ENCODE measurements at places on chromosomes 6 and 20.

DNA sequence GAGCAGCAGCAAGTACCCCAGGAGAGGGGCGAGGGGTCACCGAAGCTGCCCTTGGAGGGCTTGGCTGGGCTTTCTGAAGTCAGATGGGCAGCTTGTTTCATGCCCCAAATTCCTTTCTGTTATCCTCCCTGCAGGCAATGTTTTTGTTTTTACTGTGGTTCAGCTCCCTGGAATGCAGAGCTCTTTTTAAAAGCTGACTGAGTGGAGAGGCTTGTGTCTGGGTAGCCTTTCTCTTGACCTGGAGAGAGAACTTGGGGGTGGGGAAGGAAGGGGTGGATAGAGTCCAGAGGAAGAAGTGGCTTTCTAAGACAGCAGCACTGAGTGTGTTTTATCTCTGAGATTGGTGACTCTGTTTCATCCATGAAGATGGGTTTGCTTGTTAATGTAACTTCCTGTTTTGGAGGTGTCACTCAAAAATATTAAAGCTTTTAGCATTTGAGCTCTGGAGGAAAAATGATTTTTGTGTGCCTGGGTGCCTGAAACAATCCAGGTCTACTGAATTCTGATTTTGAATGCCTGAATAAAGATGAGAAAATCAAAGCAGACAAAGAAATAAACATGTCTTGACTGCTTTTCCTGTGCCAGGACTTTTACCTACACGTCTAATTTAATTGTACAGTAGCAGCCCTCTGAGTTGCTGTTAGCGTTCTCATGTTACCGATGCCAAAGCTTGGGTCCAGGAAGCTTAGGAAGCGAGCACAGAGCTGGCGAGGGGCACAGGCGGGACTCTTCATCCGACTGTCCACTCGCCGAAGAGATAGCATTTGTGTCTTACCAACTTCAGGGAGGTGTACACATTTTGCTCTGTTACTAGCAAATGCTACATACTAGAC lies 78.2 kb upstream of the EEF1E1 start:
- no peak for DNase-seq

DNA sequence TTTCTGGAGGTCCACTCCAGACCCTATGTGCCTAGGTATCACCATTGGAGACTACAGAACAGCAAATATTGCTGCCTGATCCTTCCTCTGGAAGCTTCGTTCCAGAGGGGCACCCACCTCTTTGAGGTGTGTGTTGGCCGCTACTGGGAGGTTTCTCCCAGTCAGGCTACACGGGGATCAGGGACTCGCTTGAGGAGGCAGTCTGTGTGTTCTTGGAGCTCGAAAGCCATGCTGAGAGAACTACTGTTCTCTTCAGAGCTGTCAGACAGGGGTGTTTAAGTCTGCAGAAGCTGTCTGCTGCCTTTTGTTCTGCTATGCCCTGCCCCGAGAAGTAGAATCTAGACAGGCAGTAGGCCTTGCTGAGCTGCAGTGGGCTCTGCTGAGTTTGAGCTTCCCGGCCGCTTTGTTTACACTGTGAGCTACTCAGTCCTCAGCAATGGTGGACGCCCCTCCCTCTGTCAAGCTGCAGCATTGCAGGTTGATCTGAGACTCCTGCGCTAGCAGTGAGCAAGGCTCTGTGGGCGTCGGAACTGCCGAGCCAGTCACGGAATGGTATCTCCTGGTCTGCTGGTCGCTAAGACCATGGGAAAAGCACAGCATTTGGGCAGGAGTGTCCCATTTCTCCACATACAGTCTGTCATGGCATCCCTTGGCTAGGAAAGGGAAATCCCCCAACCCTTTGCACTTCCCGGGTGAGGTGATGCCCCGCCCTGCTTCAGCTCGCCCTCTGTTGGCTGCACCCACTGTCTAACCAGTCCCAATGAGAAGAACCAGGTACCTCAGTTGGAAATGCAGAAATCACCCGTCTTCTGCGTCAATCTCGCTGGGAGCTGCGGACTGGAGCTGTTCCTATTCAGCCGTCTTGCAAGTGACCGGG lies 32.5 kb upstream of the ASCC3 start:
- DNase-seq: no peak

GRCh38 chr6:15336900-15337560 lies 91.2 kb downstream of the JARID2 start:
- no peak for DNase-seq

GRCh38 chr6:161584621-161585340 lies 310.9 kb upstream of the AGPAT4 start:
- DNase-seq: no peak

- no peak for DNase-seq
These were observed 238.7 kb downstream of the UST start for GRCh38 chr6:148985499-148985898.

- DNase-seq: no peak
These were observed 331.8 kb upstream of the BTBD3 start for GRCh38 chr20:11585752-11586352.

DNA sequence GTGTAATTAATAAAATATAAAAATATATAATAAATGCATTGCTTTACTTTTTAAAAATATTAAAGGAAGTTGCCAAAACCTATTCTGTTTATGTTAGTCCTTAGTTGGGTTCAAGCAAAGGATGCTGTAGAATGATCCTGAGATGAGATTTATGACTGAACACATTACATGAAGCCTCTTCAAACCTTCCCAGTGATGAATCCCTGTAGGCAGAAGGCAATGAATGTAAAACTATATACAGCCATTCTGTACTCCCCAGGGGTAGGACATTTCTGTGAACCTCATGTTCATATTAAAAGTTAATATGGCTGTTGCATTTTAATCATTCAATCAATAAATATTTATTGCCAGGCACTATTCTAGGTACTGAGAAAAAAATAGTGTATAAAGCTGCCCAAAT lies 166.0 kb downstream of the RFPL4B start:
- DNase-seq: no peak

DNA sequence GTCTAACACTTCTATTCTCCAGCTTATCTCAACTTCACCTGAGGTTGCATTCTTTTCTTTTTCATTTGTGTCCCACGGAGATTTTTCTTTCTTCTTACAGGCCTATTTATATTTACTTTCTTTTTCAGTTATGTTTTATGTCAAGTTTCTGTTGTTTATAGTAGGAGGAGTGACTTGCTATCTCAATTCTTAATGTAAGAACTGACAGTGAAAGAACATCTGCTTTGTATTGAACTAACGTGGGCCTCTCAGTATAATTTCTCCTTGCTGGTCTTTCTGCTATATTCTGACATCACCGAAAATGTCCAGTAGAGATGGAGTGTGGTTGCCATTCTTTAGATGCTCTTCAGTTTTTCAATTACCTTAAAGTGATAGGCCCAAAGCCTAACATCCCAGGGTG lies 521.7 kb downstream of the EPM2A start:
- no peak for DNase-seq

DNA sequence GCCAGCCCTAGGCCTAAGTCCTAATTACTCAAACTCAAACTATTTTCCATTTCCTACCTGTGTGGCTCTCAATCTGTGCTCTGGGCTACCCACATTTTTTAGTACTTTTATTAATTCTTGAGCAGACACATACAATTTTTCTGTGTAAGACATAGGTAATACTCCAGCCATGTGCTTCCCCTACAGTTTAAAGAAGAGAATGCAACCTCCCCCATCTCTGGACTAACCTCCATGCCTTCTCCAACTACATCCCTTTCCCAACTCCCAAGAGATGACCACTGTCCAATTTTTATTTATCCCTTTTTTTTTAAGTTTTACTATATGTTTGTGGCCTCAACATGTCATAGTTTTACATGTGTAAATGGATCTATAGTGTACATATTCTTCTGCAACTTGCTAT lies 5.8 kb downstream of the HMGN4 start:
- DNase-seq: no peak

DNA sequence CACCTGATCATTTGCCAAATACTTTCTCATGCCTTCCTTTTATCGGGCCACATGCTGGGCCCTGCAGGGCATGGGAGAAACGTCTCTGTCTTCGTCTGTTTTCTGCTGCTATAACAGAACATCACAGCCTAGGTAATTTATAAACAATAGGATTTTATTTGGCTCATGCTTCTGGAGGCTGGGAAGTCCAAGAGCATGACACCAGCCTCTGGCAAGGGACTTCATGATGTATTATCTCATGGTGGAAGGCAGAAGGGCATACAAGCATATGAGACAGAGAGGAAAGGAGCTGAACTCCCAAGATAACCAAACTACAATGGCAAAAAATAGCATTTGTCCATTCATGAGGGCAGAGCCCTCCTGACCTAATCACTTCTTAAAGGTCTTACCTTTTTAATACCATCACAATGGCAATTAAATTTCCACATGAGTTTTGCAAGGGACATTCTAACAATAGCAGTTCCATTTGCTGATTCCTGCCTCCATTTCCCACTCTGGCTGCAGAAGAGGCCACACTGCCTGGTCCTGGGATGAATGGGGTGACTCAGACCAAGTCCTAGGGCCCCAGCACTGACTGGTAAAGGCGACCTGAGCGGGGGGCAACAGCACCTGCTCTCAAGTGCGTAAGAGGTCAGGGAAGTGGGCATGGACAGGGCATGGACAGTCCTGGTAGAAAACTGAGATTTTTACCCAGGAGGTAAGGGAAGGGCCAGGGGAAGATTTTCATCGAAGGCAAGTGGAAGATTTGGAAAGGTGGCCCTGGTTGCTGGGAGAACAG lies 5.1 kb upstream of the ZBP1 start:
- DNase-seq: no peak

GRCh38 chr6:135212935-135213334 lies 31.8 kb downstream of the MYB start:
- no peak for DNase-seq

GRCh38 chr6:162688751-162689345 lies 38.7 kb downstream of the PRKN start:
- no peak for DNase-seq

GRCh38 chr6:141265756-141266623 lies 866.7 kb upstream of the GJE1 start:
- no peak for DNase-seq

- DNase-seq: no peak
These were observed 386.8 kb downstream of the HDGFL1 start for GRCh38 chr6:22956029-22956681.

DNA sequence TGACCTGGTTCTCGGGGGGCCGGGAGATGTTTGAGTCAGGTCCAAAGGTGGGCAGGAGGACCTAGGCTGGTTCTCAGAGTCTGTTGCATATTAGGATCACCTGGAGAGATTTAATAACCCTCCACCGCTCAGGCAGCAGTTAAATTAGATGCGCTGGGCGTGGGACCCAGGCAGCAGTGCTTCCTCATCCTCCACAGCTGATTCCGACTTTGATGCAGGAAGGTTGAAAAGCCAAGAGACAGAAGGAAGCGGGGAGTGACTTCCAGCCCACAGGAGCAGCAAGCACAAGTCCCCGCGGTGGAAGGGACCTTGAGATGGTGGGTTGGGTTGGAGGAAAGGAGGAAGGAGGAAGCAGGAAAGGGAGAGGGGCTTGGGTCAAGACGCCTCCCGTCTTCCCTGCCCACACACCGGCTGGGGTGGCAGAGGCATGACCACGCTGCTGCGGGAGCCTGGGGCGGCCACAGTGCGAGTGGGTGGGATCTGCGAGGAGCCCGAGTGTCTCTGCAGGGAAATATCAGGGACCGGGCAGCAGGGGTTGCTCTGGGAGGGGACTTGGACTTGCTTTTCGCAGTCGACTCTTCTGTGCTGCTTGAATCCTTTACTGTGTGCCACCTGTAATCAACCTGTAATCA lies 146.0 kb downstream of the PHACTR3 start:
- DNase-seq: no peak

DNA sequence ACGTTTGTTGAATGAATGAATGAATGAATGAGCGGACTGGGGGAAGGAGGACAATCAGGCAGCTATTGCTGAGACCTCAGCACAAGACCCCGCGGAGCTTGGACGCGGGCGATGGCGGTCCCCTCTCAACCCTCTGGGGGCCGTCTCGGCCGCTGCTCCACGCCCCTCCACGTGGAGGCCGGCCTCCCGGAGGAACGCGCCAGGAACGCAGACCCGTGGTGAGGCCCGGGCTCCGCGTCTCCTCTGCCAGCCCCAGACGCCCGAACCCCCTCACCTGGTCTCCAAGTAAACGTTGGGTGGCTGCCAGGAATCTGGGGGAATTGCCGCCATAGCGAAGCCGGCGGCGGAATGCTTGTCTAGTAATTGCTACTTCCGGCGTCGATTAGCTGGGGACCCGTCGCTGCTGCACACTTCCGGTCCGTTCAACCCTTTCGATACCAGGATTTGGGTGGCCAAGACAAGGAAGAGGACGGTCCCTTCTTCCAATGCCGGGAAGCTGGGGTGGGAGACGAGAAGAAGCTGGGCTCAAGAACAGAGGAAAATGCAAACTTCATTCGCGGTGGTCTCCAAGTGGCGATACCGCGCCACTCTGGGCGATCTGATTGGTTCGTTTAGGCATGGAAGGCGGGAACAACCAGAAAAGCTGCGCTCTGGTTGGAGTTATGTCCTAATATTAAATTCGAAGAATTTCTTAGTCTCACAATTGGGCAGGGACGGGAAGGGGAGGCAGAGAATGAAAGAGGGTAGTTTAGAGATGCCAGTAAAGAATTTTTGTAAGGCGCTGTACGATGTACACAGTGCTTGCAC lies at the start of gene PPIL1:
Gene PPIL1, minus strand, starts transcription at position 361 of the 807 bp plus-strand sequence. Its CDS starts 31 bp downstream, at position 330.
- DNase-seq: peak; percentile 61

DNA sequence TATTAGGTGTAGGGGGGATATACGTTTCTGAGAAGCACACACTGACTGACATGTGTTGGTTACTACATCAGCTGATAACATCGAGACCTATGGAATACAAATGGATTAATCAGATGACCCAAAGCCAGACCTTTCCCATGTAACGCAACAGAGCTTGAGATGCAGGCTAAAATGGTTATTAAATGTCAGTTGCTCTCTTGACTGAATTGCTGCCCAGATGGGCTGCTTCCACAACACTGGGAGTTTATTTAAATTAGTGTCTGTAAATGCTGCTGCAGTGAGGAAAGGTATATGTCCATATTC lies 298.8 kb downstream of the PHACTR1 start:
- no peak for DNase-seq

- no peak for DNase-seq
These were observed 64.1 kb upstream of the CLVS2 start for GRCh38 chr6:122931916-122932315.

GRCh38 chr6:126069449-126069848 lies 83.1 kb downstream of the TRMT11 start:
- no peak for DNase-seq

DNA sequence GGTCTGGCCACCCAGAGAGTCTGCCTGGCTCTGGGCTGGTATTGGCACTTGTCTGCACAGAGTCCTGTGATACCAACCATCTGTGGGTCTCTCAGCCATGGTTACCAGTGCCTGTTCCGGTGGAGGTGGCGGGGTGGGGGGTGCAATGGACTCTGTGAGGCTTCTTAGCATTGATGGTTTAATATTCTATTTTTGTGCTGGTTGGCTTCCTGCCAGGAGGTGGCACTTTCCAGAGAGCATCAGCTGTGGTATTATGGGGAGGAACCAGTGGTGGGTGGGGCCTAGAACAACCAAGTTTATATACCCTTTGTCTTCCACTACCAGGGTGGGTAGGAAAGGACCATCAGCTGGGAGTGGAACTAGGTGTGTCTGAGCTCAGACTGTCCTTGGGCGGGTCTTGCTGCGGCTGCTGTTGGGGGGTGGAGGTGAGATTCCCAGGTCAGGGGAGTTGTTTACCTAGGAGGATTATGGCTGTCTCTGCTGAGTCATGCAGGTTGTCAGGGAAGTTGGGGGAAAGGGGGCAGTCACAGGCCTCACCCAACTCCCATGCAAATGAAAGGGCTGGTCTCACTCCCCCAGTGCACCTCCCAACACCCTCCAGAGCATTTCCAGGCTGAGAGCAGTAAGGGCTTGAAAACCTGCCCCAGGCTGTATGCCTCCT lies 117.5 kb downstream of the FLRT3 start:
- no peak for DNase-seq

- no peak for DNase-seq
These were observed 232.5 kb downstream of the SOX4 start for GRCh38 chr6:21826023-21826422.

- DNase-seq: no peak
These were observed 331.8 kb downstream of the RIMS1 start for GRCh38 chr6:72218125-72218524.
